ENCODE measurements at places on chromosomes 4 and X. TPM values are rescaled to one million over a fixed set of nuclear protein-coding genes. Genes with fewer than 3 reads are reported as not detected.

DNA sequence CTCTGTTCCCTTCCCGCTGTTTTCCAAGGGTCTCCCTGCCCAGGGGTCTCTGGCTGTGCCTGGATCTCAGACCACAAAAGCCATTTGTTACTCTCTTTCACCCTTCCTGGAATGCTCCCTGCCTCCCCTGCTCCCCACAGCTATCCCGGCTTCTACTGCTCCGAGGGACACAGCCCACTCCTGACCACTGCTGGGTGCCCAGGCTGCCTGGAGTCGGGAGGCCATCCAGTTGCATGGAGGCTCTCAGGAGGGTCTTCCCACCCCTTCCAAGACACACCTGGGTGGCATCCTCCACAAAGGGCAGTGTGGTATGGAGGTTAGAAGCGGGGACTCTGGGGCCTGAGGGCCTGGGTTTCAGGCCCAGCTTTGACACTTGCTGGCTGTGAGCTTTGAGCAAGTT, 101.1 kb downstream of the PPP2R2C start:
- DNase-seq, result no peak

Gene ABLIM2
- total RNA-seq, result 0.29 TPM

- DNase-seq, result no peak
Measured at GRCh38 chrX:41802958-41803357, 79.0 kb downstream of the GPR82 start.

- no peak for DNase-seq
Measured at GRCh38 chr4:5003918-5004317, 15.3 kb downstream of the CYTL1 start.

Gene TMEM31
- total RNA-seq, result not detected

DNA sequence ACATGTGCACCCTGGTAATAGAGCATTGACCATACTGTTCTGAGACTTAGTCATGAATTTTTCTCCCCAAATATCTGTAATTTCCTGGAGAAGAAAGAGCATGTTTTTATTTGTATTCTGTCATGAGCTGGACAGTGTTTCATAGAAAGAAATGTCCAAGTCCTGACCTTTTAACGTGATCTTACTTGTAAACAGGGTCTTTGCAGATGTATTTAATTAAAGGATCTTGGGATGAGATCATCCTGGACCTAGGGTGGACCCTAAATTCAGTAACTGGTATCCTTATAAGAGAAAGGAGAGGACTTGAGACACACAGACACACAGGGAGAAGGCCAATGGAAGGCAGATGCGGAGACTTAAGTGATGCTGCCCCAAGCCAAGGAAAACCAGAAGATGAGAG, 3.6 kb downstream of the ADGRA3 start:
- DNase-seq, result no peak

DNA sequence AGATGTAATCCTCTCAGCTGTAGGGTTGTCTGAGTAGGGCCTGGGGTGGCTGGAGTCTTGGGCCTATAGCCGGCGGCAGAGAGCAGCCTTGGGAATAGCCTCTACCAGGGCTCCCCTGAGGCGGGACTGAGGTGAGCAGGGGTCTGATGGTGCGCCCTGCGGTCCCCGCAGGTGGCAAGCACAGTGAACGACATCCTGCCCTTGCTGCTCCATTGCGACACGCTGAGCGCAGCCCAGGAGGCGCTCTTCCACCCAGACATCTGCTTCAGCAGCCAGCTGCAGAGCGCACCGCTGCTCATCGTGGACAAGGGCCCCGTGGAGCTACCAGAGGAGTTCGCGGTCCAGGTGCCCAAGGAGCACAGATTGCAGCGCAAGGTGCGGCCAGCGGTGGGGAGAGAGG, 317.0 kb downstream of the ADGRL3 start:
- DNase-seq, result no peak

- DNase-seq, result no peak
Measured at GRCh38 chr4:56414135-56414670, 21.2 kb downstream of the PPAT start.

- DNase-seq, result peak; percentile 70
Measured at GRCh38 chr4:38062088-38062775, 102.0 kb downstream of the PTTG2 start.

- DNase-seq, result peak; percentile 28
Measured at GRCh38 chr4:86595426-86595805, 1.3 kb downstream of the PTPN13 start.

Gene TLR6
- 9.9 TPM for total RNA-seq

DNA sequence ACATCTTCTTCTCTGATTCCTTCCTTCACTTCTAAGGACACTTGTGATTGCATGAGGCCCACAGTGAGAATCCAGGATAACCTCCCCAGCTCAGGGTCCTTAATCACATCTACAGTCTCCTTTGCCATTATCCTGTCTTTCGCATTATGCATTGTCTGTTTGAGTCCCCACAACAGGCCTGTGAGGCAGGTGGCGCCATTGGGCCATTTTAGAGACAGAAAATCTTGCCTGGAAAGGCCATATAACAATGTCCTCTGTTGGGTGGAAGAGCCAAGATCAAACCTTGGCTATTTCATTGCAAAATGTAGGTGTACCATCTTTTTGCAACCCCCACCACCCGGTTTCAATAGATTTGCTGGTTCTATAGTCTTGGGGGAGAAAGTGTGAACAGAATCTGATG, 11.8 kb upstream of the DCUN1D4 start:
- peak; percentile 9 for DNase-seq

GRCh38 chr4:121255986-121256750, 92.0 kb upstream of the TNIP3 start:
- DNase-seq, result peak; percentile 81

GRCh38 chr4:139416073-139416673, 37.7 kb upstream of the RAB33B start:
- DNase-seq, result peak; percentile 23

Gene SMIM10L2A
- 0.25 TPM for total RNA-seq

GRCh38 chr4:62075521-62075920, 875.4 kb downstream of the ADGRL3 start:
- DNase-seq, result no peak

GRCh38 chr4:126358041-126358440, 1043.3 kb downstream of the FAT4 start:
- DNase-seq, result no peak

- DNase-seq, result no peak
Measured at GRCh38 chr4:52576961-52577623, 82.0 kb downstream of the USP46 start.

GRCh38 chr4:2220016-2220630, 21.8 kb downstream of the HAUS3 start:
- DNase-seq, result peak; percentile 79

GRCh38 chrX:107561468-107562215, 66.7 kb upstream of the PRPS1 start:
- DNase-seq, result no peak

GRCh38 chrX:126338916-126339315, 172.8 kb upstream of the DCAF12L2 start:
- no peak for DNase-seq

Gene FGG
- not detected for total RNA-seq

GRCh38 chrX:78754917-78755316, 7.4 kb downstream of the LPAR4 start:
- no peak for DNase-seq

Gene KCNIP4
- total RNA-seq, result not detected

- DNase-seq, result no peak
Measured at GRCh38 chr4:101067383-101067782, 279.9 kb downstream of the PPP3CA start.

GRCh38 chr4:3468154-3468553, 5.0 kb downstream of the DOK7 start:
- DNase-seq, result no peak

Gene VBP1
- 126 TPM for total RNA-seq

Gene SMIM43
- total RNA-seq, result not detected

Gene PAPSS1
- total RNA-seq, result 46.9 TPM

DNA sequence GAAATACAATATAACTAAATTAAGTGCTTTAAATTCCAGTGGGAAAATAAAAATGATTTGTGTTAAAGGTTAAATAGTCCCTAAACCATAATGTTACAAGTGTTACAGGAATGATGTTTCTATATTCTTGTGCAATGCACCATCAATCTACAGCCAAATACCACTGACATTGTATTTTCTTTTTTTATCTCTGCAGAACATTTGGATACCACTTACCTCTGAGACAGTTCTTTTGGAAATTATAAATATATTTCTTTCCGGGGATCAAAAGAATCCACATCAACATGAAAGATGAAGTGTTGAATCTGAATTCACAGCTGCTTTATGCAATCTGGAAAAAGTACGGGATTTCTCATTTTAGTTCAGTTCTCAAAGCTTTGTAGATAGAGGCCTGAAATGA, 518.3 kb upstream of the AGA start:
- DNase-seq, result no peak

DNA sequence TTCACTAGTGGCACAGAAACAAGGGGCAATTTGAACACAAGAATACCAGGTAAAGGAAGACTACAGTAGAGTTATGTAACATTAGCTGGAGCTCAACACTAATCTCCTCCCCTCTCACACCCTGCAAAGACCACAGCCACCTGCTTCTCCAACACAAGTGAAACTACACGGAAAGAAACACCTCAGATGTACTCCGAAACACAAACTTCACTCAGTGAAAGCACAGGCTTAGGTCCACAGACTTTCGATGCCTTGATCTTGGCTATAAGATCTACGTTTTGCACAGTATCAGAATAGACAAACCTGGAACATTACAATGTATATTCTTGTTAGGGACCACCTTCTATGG, 7.6 kb downstream of the ACSL1 start:
- no peak for DNase-seq

DNA sequence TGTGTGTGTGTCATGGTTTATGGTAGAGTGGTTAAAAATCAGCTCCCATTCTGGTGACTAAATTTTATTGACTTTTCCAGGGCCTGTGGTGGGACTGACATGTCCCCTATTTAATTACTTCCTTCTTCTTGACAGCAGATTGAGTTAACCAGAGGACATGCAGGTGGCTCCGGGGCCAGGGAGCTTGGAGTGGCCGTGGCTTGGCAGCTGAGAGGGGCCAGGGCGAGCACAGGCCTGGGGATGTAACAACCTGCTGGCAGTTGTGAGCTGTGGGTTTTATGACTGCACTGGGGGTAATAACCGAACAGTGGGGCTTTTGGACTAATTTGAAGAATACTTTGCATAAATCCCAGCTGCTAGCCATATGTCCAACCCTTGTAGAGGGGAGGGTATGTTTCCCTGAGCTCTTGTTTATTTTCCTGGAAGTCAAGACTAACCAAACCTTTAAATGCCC, 186.0 kb downstream of the MID1IP1 start:
- peak; percentile 33 for DNase-seq

GRCh38 chrX:23052324-23052723, 52.6 kb downstream of the DDX53 start:
- no peak for DNase-seq

Gene SPIN2A
- total RNA-seq, result 0.04 TPM

Gene ADH1B
- total RNA-seq, result not detected

DNA sequence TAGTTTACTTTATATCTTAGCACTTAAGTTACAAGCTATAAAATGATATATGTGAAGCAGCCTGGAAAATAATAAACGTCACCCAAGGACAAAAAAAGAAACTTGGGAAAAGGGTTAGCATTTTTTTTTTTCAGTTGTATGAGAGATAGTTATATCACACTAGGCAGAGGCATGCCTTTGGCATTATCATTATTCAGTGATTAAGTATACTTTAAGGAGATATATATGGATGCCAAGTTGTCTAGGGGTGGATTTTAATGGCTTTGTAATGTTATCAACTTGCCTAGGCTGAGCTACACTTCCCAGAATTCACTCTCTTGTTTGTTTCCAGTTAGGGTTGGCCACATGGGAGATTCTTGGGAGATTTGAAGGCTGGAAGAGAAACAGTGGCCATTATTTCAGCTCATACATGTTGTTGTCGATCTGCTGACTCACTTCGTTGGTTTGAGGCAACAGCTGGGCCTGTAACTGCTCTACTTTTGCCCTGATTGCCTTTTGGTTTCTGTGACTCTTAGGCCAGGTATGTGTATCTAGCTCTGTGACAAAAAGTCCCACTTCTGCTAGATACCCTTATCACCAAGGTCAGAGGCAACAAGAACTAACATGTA, 11.5 kb upstream of the SRPX start:
- peak; percentile 7 for DNase-seq

- no peak for DNase-seq
Measured at GRCh38 chrX:14956813-14957582, 83.8 kb downstream of the MOSPD2 start.

Gene FHIP1A
- 5.5 TPM for total RNA-seq

GRCh38 chr4:88818631-88819470, 121.2 kb upstream of the NAP1L5 start:
- DNase-seq, result peak; percentile 53

Gene CD38
- total RNA-seq, result 0.02 TPM

DNA sequence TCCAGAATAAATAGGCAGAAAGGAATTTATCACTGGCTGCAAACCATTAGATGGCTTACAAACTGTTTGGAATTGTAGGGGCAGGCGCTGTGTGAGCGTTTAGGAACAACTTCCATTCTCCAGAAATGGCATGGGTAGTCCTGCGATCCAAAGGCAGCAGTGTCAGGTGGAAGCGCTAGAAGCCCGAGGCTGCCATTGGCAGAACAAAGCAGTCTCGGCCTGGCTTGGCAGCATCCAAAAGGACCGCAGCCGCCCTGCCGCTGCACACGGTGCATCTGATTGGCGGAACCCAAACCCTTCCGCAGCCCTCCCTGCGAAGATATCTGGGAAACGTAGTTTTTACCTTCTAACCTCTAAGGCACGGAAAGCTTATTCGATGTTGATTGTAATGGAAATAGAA, 23.6 kb upstream of the YTHDC1 start:
- DNase-seq, result peak; percentile 36

Gene GCNA
- 1.0 TPM for total RNA-seq

Gene NUDT10
- total RNA-seq, result 14.6 TPM

- DNase-seq, result no peak
Measured at GRCh38 chr4:11196927-11197522, 231.7 kb downstream of the HS3ST1 start.

DNA sequence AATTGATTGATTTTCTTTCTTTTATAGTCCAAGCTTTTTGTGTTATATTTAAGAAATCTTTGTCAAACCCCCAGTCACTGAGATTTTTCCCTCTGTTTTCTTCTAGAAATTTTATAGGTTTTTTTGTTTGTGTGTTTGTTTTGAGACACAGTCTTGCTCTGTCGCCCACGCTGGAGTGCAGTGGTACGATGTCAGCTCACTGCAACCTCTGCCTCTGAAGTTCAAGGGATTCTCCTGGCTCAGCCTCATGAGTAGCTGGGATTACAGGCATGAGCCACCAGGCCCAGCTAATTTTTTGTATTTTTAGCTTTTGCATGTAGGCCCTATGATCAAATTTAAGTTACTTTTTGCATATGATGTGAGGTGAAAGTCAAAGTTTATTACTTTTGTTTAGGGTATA, 20.9 kb upstream of the FBXW7 start:
- DNase-seq, result no peak

GRCh38 chr4:107746161-107746560, 26.1 kb upstream of the PAPSS1 start:
- no peak for DNase-seq

Gene SPIN3
- total RNA-seq, result 5.4 TPM

Measured in H4 (cell line).